HFFc6 (cell line): ENCODE measurements at places on chromosomes 12 and 14.

GRCh38 chr12:78457938-78458337 is 406.6 kb upstream of the SYT1 start:
- DNase-seq: peak; percentile 3

DNA sequence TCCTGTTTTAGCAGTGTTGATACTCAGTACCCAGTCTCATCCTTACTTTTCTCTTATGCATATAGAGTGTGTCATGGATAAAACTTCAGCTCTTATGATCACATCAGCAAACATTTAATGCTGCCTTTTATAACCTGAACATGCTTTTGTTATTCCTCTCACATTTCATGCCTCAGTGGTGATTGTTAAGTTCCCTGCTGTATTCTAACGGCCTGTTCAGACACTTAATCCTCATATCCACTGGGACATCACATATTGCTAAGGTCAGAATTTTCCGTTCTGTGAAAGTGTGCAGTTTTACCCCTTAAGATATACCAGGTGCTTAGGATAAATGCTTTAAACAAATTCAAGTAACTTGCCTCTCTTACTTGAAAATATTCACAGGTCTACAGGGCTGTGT is 268.7 kb upstream of the SEL1L start:
- DNase-seq: no peak

- no peak for DNase-seq
Observed at GRCh38 chr12:122085591-122085990, 7.0 kb downstream of the MLXIP start.

- peak; percentile 28 for DNase-seq
Observed at GRCh38 chr14:92647797-92648279, 100.6 kb downstream of the LGMN start.

- no peak for DNase-seq
Observed at GRCh38 chr12:95977764-95978305, 18.3 kb downstream of the HAL start.

DNA sequence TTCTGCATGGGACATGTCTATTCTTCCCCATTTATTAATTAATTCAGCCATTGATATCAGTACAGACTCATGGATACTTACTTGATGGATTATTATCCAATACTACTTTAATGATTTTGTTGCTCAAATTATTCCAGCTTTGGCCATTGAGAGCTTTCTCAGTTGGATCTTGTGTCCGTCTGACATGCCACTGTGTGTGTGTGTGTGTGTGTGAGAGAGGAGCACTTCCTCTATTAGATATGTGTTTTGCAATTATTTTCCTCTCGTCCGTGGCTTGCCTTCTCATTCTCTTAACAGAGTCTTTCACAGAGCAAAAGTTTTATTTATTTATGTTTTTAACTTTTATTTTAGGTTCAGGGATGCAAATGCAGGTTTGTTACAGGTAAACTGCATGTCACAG is 194.2 kb downstream of the ADGRD1 start:
- no peak for DNase-seq

- no peak for DNase-seq
Observed at GRCh38 chr14:59419303-59419702, 45.9 kb downstream of the GPR135 start.

DNA sequence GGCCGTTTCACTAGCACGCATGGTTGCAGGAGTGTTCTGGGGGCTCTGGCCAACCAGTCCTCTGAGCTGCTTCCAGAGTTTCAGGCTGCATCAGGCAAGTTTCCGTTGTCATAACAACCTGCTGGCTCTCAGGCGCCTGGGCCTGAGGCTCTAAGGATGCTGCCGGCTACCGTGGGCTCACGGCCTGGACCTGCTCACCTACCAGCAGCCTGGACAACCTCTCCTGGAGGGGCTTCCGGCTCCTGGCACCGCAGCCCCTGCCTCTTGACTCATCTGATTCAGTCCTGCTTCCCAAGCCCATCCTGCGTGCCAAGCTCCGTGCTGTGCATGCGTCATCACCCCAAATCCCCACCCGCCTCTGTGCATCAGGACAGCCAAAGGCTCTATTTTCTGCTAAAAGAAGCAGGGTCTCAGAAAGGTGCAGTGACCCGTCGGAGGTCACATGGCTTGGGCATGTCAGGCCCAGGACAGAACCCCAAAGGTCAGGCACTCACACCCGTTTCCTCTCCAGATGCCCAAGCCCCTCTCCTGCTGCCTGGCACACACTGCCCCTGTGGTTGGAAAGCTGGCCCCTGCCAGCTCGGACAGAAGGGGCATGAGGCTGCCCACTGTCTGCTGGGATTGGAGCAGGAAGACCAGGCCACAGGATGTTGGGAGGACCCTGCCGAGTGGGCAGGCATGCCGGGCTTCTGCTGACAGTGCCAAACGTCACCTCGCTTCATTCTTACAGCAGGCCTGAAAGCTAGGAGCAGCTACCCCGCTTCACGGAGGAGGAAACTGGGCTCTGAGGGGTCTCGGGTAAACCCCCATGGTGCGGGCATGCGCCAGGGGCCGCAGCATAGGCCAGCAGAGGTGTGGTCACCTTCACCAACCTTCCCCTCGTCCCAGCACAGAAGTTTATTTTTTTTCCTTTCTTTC is 5.7 kb downstream of the BEGAIN start:
- DNase-seq: no peak

GRCh38 chr14:71701990-71702389 is 230.2 kb upstream of the RGS6 start:
- no peak for DNase-seq
